ENCODE measurements at places on chromosomes 1 and 21. TPM values are rescaled to one million over a fixed set of nuclear protein-coding genes. Genes with fewer than 3 reads are reported as not detected.

- DNase-seq, result no peak
These were observed 519.6 kb upstream of the DEPDC1 start for GRCh38 chr1:69016468-69016867.

Gene TACSTD2
- not detected for total RNA-seq

DNA sequence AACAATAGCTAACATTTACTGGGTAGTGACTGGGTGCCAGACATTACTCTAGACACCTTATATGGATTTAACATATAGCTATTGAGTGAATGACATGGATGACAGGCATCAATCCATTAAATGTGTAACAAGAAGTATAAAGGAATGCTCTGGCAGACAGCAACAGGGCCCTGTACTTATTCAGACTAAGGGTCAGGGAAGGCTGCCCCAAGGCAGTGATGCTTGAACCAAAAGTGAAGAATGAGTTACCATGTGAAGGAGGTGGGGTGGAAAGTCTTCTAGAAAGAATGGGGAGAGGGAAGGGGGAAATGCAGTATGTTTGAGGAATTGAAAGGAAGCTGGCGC is 8.3 kb upstream of the PTPRF start:
- DNase-seq, result no peak

DNA sequence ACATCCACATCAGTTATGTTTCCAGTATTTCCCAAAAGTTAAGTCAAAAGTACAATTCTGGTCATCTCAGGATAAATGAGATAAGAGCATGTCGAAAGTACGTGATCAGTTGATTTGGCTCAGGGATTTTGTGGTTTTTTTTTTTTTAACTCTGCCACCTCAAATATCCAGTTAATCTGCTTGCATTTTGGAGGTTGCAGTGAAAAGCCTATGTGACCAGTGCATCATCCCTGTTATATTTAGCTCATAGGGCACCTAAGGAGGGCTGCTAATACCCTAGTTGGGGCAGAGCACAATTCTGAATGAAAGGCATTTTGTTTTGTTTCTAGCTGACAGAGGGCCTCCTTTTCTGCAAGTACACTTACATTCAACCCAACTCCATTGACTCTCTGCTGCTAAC is 31.7 kb upstream of the RGS16 start:
- DNase-seq, result no peak

Gene RNASEL
- total RNA-seq, result 5.6 TPM

DNA sequence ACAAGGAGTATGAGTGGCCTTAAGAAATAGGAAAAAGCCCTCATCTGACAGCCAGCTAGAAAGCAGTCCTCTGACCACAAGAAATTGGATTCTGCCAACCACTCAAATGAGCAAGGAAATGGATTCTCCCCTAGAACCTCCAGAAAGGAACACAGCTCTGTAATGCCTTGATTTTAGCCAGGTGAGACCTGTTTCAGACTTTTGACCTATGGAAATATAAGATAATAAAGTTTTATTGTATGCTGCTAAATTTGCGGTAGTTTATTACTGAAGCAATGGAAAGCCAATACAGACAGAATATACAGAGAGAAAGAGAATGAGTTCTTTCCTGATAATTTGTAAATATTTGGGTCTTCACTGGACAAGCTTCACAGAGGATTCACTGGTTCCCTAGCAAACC is 28.8 kb upstream of the SELE start:
- DNase-seq, result no peak

GRCh38 chr1:159468321-159468720 is 28.8 kb downstream of the OR10J1 start:
- DNase-seq, result no peak

DNA sequence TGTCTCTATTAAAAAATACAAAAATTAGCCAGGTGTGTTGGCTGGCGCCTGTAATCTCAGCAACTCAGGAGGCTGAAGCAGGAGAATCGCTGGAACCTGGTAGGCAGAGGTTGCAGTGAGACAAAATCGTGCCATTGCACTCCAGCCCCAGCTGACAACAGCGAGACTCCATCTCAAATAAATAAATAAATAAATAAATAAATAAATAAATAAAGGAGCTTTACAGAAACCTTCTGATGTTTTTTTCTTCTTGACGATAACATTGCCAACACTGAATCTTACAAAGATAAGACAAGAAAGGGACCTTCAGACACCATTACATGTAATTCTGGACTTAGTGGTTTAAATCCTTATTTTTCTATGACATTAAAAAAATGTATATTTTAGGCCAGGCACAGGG is 47.8 kb upstream of the LGALS8 start:
- DNase-seq, result no peak

GRCh38 chr1:23561076-23561812 is 1.9 kb upstream of the ID3 start:
- DNase-seq, result no peak

GRCh38 chr1:32048440-32048839 is 24.3 kb upstream of the TMEM39B start:
- no peak for DNase-seq

- DNase-seq, result no peak
These were observed 60.6 kb downstream of the VPS26C start for GRCh38 chr21:37206496-37206895.

DNA sequence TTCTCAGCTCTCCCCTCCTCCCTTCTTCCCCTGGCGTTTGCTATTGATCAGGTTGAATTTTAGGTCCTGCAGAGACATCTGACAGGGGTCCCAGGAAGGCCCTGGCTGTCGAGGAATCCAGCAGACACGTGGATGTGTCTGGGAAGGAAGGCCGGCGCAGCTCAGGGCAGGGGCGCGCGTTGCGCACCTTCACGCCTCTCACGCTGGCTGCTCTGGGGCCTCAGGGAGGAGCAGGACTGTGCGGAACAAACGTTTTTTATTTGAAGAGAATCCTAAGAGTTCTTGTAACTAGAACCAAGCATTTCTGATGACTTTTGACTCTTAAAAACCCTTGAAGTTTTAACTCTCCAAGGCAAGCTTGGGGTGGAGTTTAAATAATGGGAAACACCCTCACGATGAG is 54.2 kb downstream of the SLC37A1 start:
- no peak for DNase-seq

Data from CD8-positive, alpha-beta memory T cell (primary cell).